CD4-positive, alpha-beta T cell treated with Interleukin-4 for 1 hour (primary cell): ENCODE measurements at places on chromosomes 12 and 14.

DNA sequence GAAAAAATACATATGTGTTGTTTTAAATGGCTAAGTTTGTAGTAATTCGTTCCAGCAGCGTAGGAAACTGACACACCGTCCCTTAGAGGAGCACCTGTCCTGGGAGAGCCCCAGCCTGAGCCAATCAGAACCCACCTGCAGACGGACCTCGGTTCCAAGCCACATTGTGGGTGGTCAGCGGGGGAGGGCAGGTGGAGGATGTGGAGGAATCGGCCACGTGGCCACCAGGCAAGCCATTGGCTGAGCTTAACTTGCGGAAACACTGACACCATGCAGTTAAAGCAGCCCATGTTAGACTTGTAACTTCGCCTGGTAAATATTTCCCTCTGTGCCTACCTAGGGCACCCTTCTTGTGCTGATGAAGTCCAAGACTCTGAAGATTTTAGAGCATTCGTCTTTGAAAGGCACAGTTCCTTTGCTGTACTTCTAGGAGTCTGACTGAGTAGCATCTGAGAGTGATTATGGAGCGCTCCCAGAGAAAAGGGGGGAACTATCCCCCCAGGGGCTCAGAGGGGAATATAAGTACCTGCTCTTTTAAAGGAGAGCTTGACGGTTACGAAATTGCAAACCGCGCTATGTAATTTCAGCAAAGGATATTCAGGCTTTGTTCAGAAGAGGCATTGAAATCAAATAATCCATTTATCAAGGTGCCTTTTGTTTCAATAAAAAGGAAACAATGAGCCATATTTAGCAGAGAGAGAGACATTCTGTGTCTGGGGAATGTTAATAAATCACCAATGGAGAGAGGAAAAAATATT, 135.7 kb downstream of the TMEM132C start:
- DNase-seq, result no peak

DNA sequence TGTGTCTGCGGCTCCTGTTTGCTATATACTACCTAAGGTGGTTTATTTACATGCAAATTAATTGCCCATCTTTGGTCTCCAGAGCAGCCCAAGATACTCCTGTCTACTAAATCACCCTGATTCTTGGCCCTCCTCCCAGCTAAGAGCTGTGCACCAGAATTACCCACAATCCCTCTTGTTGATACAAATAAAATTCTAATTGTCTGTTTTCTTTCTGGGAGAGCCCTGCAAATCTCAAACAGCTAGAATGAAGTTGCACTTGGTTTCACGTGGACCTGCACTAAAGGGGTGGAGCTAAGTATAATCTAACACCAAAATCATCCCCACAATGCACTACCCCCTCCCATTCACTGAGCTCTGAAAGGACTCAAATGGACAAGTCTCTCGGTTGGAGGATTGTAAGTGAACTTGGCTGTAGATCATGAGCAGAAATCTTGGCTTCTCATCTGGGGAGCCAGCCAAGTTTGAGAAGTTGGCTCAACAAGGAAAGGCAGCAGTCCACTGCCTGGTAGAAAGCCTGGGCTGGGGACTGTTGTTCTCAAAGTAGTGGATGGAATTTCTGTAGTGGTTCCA, 6.6 kb downstream of the MAX start:
- DNase-seq, result no peak

DNA sequence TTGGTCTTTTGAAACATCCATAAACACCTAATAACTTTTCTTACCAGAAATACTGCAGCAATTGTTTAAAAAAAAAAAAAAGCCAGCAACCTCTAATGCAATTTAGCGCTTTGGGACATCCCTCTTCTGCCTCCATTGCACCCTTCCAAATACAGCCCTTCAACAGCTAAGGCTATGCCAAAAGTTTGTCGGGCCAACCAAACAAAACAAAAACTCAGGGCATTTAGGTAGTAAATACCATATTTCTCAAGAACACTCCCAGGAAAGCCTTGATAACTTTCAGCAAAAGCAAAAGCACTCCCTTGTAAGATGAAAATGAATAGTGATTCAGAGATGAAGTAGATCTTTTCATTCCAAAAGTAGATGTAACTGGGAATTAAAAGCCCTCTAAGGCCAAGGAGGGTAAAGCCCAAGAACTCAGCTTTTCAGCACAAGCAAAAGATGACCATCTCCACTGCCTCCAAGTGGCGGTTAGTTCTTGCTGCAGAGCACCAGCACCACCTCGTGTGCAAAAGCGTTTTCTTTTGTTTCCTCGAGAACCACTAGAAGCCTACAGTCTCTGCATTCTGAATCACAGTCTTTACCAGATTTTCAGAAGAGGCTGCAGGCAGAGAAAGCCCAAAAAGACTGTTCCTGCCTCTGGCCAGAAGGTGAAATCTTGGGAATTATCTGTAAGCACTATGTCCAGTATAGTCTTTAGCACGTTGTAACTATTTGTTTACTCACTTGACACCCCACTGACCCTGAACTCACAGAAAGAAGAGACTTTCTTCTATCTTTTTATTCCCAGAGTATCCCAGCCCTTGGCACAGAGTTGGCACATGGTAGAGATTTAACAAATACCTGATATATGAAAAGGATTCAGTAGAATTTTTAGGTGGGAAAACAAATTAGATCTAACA, 53.1 kb downstream of the SIX6 start:
- no peak for DNase-seq

DNA sequence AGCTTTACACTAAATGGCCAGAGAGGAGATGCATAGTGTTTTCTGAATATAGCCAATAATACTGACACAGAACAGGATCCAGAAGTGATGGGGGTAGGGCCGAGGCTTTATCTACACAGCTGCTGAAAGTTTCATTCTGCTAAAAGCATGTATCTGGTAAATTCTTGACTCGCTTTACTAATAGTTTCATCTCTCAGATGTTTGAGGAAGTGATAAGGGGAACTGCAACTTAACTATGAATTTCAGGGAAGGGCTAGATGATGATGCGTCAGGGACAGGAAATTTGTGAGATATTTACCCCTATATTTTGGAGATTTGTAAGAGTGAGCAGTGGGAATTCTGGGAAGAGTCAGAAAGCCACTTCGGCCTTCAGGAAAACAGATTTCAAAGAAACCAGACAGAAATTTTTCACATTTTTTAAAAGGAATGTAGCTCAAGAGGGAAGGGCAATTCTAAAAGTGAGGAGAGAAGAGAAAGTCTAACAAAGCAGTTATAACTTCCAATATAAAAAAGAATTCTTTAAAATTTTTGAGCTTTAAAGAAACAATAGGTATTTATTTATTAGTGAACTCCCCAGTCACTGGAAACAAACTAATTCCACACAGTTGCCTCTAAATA, 243.1 kb downstream of the BCAT1 start:
- no peak for DNase-seq

GRCh38 chr14:90419200-90419599, 22.4 kb downstream of the CALM1 start:
- DNase-seq, result no peak
